ENCODE measurements at places on chromosomes 13 and 19.

GRCh38 chr19:49807058-49807903 lies 5.8 kb downstream of the FUZ start:
- no peak for DNase-seq

DNA sequence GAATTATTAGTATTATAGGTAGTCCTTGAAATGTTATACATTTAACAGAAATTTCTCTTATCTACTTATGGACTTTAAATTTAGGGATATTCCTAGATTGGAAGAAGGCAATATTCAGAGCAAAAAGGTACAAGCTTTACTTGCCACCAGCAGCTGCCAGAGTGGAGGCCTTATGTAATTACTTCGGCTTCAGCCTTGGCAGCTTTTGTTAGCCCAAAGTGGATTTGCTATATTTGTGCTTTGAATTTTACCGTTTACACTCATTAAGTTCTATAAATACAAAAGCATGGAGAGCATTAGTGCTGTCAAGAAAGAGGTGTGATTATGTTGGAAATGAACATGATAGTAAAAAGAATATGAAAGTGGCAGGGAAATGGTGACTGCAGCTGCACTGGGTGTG lies 319.9 kb downstream of the ATP8A2 start:
- DNase-seq, result no peak

DNA sequence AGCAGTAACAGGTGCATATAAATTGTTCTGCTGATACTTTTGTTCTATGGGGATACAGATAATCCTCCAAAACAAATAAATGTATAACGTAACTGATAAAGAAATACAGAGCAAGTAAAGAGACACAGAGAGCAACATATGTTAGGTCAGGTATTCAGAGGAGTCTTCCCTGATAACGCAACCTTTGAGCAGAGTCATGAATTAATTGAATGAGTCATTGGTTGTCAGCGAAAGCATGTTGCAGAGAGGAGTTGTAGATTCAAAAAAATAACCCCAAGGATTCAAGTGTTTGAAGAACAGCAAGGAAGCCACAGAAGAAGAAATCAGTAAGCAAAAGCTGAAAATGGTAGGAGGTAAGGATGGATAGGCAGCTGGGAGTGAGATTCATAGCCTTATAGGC lies 245.2 kb downstream of the TBC1D4 start:
- no peak for DNase-seq

GRCh38 chr13:98896083-98896867 lies 81.6 kb downstream of the DOCK9 start:
- DNase-seq, result no peak

- no peak for DNase-seq
Measured at GRCh38 chr13:70613295-70613694, 505.0 kb upstream of the KLHL1 start.

- DNase-seq, result no peak
Measured at GRCh38 chr19:15672580-15673175, at the start of gene CYP4F12. CYP4F12 (plus strand) TSS chr19:15673087; CDS start chr19:15673530, 443 bp downstream.

GRCh38 chr13:42623916-42624315 lies 50.0 kb downstream of the TNFSF11 start:
- no peak for DNase-seq

DNA sequence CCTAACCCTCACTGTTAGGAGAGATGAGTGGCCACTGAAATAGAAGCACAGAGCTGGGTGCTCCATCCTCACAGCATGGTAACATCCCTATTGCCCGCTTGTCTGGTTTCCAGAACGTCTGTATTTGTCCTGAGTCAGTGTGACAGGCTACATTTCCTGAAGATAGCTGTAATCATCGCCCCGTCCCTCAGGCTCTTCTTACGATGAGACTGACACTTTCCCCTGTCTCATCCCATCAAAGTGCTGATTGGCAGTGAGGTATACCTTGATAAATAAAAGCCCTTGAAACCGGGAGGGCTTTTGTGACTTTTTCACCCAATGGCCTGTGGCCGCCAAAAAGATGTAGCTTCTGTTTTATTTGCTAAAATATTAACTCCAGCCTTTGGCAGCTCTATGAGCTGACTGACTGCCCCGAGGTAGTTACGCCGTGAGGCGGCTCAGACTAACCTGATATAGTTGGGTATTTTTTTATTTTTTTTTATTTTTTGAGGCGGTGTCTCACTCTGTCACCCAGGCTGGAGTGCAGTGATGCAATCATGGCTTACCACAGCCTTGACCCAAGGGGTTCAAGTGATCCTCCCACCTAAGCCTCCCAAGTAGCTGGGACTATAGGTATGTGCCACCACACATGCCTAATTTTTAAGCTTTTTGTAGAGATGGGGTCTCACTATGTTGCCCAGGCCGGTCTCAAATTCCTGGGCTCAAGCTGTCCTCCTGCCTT lies 5.7 kb upstream of the LRRC4B start:
- DNase-seq, result no peak

GRCh38 chr19:28933039-28933438 lies 279.9 kb downstream of the UQCRFS1 start:
- no peak for DNase-seq

GRCh38 chr19:41887711-41888382 lies 4.9 kb downstream of the ARHGEF1 start:
- DNase-seq, result no peak

GRCh38 chr19:48872182-48872883 lies at the start of gene PPP1R15A:
PPP1R15A (plus strand) TSS chr19:48872421; CDS start chr19:48873234, 813 bp downstream.
- DNase-seq, result peak; percentile 93

- DNase-seq, result no peak
Measured at GRCh38 chr13:100273552-100273951, 184.7 kb downstream of the PCCA start.

DNA sequence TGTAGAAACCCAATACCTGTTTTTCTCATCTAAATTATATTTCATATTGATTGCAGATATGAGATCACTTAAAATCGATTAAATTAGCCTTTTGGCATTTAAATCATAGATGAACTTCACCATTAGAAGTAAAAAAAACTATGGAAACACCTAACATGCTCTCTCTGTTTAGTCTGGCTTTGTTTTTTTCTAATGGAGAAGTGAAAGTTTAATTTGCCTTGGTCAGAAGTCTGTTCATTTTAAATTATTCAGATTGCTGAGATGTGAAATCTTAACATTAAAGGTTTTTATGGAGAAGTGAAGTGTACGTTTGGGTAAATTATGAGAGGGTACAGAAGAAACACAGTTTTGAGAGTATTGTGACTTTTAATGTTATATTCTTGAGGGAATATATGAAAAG lies 6.7 kb downstream of the SUGT1 start:
- DNase-seq, result no peak

- peak; percentile 67 for DNase-seq
Measured at GRCh38 chr19:4140237-4140711, 13.2 kb upstream of the CREB3L3 start.

- no peak for DNase-seq
Measured at GRCh38 chr13:99564386-99564785, 63.1 kb downstream of the TM9SF2 start.

- DNase-seq, result no peak
Measured at GRCh38 chr19:4976401-4977298, 7.7 kb downstream of the KDM4B start.

- DNase-seq, result no peak
Measured at GRCh38 chr19:1220976-1221903, 15.7 kb downstream of the STK11 start.

GRCh38 chr13:41941174-41941573 lies 19.7 kb downstream of the VWA8 start:
- no peak for DNase-seq

DNA sequence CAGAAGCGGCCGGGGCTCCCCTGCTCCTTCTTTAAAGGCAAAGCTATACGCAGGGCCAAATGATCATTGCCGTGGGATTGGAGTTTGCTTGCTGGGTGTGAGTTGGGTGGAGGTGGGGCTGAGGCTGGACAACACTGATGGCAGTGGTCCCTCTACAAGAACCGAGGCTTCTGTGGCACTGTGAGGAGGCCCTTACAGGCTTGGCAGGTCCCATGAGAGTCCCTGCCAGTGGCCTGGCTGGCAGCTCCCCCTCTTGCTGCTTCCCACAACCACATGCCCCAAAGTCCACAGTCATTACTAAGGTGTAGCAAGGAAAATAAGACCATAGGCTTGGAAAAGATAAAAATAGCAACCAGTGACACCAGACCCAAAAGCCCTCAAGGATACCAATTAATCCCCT lies 98.4 kb downstream of the ANKRD10 start:
- DNase-seq, result no peak

DNA sequence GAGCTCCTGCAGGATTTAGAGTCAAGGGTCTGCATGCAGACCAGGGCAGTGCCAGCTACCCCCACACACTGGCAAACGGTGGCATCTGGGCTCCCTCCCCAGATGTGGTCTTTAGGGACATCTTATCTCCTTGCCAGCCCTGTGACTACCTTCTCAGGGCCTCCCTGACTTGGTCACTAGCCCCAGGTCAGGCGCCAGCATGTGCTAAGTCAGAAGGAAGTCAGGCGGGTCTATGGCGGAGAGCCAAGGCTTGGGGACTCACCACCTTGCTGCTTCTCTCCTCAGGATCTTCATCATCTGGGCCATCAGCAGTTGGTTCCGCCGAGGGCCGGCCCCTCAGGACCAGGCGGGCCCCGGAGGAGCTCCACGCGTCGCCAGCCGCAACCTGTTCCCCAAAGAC lies 17.6 kb downstream of the CLPTM1 start:
- DNase-seq, result no peak

All from iPS DF 6.9 (cell line).